ENCODE measurements at places on chromosomes 6 and 20.

DNA sequence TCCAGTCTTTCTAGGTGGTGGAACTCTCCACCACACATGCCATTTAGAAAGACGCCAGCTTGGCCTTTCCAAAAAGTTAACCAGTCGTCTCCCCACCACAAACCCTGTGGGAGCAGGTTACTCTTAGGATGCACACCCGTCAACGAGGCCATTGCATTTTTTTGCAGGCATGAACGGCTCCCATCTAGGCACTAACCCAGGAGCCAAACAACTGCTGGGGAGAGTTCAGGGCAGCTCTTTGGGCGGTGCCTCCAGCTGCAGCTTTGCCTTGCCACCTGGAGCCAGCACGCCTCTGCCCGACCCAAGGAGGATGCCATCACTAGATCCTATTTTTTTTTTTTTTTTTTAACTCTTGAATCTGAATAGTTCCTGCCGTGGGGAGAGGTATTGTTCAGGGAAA, 39.9 kb downstream of the TBC1D7 start:
- DNase-seq = no peak

- DNase-seq = no peak
These were observed 100.1 kb downstream of the EPB41L2 start for GRCh38 chr6:130962966-130963365.

- DNase-seq = peak; percentile 81
These were observed 77.6 kb downstream of the HIVEP2 start for GRCh38 chr6:142867355-142867801.

DNA sequence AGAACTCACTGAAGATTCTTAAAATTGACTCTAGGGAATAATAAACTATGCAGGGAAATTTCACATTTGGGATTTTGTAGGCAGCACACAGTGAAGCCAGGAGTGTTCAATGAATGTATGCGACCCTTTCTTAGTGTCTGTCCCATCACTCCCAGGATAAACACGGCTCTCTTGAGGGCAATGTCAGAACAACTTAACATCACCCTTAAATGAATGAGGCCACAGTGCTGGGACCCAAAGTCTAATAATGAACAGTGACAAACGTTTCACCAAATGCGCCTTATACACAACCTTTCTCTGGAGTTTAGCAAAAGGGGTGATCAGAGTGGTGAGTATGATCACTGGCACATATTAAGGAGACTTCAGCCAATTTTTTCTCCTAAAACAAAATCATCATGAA, 237.3 kb downstream of the CLVS2 start:
- DNase-seq = no peak

DNA sequence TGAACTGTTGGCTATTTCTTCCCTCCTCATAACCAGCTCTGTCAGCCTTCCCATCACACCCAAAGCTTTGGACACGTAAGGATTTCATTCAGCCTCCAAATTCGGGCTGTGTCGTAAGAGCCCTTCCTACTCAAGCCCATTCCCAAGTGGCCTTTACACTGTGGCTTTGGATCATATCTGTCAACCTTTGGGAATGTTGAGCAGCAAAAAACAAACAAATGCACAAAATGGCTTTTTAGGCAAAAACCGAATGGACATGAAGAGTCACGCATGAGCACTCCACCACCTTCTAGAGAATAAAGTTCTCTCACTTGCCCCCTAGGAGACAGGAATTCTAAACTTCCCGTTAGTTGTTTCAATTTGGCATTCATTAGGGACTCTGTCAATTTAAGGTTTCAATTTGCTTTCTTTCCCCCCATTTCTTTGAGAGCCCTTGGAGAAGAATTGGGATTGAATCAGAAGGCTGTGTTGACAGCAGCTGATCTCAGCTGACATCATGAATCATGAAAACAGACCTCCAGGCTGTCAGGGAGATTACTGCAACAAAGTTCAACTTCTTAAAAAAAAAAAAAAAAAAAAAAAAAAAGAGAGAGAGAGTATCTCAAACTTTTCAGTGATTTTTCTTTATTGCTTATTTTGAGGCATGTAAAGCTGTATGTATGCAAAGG, 110.3 kb downstream of the BCAS1 start:
- peak; percentile 46 for DNase-seq

DNA sequence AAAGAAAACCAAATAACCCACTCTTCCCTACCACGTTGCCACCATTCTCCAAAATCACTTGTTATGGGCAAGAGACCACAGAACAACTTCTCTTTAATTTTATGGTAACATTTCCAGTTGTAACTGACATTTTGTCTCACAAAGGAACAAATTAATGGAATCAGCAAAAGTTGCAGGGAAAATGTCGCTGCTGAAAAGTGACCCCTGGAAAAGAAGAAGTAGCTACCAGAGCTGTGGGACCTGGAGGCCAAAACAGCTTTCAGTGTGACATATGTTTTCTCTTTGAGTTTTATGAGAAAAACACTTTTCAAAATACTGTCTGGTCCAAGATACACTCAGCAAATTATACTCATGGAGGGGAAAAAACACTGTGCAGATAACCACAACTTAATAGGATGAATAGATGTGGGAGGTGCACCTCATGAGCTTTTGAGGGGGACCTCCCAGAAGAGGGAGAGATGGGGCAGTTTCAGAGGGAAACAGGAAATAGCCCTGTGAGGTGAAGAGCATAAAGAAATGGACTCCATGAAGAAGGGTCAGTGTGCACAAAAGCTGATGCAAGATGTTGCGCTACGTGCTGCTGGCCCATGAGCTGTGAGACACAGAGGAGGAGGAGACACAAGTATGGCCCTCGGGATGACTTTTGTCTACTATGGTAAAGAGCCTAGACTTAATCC, 87.3 kb downstream of the DTNBP1 start:
- DNase-seq = no peak

GRCh38 chr6:77778527-77778926, 125.7 kb downstream of the MEI4 start:
- DNase-seq = no peak

Measured in tongue (tissue), 3 donors.